SK-MEL-5 (cell line): ENCODE measurements at places on chromosomes 13 and 19. TPM values are rescaled to one million over a fixed set of nuclear protein-coding genes. Genes with fewer than 3 reads are reported as not detected.

- no peak for DNase-seq
Measured at GRCh38 chr13:30412346-30412745, 9.9 kb upstream of the UBE2L5 start.

GRCh38 chr19:9792206-9793070 is 23.9 kb upstream of the ZNF846 start:
- DNase-seq = peak; percentile 81

DNA sequence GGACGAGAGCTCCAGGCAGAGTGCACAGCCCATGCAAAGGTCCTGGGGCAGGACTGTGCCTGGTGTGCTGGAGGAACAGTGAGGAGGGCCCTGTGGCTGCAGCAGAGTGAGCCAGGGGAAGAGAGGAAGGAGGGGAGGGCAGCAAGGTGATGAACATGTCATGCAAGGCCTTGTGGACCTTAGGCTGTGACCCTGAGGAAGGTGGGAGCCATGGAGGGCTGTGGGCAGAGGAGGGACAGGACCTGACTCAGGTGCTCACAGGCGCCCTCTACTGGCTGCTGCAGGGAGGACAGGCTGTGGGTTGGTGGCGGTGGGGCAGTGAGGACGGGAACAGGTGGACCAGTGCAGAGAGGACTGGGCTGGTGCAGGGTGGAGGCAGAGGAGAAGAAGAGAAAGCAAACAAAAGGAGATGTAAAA is 170.3 kb downstream of the PTPRS start:
- no peak for DNase-seq

DNA sequence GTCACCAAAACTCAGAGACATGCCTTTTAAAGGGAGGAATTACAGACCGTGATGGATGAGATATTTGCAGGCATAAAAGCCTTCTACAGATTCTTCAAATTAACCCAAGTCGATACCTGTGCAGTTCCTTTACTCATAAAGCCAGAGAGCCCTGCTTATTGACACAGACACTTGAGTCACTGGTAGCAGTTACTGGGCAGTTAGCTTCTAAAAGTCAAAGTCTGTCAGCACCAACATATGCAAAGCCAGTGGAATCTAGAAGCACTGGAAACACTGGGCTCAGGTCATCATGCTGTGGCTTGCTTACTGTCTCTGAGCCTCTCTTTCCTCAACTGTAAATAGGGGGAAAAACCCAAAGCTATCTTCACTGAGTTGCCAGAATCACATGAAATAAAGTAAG is 25.7 kb upstream of the LRCH1 start:
- no peak for DNase-seq

- no peak for DNase-seq
Measured at GRCh38 chr13:93399212-93399611, 172.6 kb downstream of the GPC6 start.

DNA sequence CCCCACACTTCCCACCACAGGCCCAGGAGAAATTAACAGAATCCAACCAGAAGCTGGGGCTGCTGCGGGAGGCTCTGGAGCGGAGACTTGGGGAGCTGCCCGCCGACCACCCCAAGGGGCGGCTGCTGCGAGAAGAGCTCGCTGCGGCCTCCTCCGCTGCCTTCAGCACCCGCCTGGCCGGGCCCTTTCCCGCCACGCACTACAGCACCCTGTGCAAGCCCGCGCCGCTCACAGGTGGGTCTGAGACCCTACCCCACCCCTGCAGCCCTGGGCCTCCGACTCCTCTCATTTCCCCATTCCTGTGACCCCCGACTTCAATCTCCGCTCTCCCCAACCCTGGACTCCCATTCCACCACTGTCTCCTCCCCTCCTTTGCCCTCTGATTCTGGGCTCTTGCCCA is 17.8 kb downstream of the PKN1 start:
- DNase-seq = no peak

DNA sequence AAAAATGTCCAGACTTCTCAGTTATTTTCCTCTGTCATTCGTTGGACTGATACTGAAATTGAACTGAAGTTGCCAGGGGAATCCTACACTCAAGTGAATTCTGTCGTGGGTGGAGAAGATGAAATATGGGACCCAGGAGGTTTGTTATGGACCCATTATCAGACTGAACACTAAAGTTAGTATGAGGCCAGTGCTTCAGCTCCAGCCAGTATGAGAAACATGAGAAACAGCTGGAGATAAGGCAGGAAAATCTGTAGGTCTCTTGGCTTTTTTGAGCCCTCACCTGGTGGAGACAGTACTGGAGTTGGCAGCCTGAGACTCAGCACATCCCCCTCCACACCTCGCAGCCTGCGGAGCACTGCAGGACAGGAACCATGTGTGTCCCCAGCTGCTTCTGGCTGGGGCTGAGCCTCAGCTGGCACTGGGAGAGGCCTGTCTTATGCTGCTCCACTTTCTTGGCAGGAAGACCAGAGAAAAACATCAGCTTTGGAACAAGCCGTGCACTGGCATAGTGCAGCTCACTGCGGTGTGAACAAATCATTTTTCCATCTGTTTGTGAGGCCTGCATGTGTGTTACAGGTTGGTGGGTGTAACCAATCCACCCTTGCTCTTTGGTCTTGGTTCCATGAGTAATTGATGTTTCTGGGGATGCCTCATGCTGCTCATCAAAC is 641.0 kb downstream of the FGF9 start:
- DNase-seq = no peak

- no peak for DNase-seq
Measured at GRCh38 chr13:48733739-48734335, 80.1 kb downstream of the CYSLTR2 start.

THSD8 gene
- 4.7 TPM in 1 of 2 replicates, not detected in the other for total RNA-seq

C19orf18 gene
- total RNA-seq = not detected in 2 replicates
